MCF 10A (cell line): ENCODE measurements at places on chromosomes 3 and 15. TPM values are rescaled to one million over a fixed set of nuclear protein-coding genes. Genes with fewer than 3 reads are reported as not detected.

DNA sequence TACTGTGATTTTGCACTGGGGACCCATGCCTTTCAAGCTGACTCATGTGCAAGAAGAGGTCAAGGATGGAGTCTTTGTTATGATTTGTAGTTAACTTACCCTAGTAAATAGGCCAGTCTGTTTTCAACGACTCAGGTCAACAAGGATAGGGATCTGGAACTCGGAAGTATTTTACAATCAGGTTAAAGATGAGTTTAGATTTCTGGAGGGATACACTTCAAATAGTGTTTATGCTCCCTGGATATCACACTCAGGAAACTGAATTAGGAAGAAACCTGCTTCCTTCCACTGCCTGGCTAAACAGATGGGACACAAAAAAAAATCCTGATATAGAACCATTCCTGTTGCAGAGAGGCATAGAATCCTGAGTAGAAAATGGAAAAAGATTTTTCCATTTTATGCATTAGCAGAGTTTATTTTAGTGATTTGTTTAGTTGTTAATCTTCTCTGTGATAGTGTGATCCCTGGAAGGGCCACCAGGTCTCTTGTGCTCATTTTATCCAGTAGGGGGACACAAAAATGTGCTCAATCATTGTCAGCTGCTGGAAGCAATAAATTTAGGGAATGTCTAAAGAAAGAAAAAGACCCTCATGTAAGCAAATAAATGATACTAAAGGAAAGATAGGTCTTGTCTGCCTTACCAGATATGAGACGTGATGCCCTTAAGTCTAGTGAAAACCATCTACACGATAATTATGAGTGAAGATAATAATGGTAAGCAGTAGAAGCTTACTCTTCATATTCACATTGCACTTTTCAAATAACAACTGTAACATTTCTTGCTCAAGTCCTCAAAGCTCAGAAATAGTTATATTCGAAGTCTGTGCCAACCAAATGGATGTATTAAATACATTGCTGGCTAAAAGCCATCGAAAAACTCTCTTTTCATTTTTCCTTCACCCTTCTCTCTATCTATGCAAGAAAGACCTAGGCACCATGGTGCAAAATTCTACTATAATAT is 452.1 kb upstream of the KCNMB2 start:
- DNase-seq: peak; percentile 31

DNA sequence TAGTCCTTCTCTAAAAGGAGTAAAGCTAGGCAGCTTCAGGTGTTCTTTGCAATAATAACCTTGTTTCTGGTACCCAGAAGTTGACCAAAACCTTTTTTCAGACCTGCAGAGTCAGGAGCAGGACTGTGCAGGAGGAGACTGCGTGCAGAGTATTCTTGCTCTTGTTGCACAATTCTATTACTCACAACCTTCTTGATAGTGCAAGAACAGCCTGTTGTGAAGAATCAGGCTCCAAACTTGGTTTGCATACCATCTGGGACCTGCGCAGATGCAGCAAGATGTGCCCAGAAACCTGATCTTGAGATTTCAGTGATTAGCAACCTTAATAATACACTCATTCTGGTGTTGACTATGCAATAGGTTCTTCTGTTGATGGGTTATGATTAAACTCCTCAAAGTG is 111.9 kb downstream of the ATG7 start:
- peak; percentile 43 for DNase-seq

GRCh38 chr15:69475769-69476358 is 23.2 kb downstream of the RPLP1 start:
- DNase-seq: peak; percentile 72

DNA sequence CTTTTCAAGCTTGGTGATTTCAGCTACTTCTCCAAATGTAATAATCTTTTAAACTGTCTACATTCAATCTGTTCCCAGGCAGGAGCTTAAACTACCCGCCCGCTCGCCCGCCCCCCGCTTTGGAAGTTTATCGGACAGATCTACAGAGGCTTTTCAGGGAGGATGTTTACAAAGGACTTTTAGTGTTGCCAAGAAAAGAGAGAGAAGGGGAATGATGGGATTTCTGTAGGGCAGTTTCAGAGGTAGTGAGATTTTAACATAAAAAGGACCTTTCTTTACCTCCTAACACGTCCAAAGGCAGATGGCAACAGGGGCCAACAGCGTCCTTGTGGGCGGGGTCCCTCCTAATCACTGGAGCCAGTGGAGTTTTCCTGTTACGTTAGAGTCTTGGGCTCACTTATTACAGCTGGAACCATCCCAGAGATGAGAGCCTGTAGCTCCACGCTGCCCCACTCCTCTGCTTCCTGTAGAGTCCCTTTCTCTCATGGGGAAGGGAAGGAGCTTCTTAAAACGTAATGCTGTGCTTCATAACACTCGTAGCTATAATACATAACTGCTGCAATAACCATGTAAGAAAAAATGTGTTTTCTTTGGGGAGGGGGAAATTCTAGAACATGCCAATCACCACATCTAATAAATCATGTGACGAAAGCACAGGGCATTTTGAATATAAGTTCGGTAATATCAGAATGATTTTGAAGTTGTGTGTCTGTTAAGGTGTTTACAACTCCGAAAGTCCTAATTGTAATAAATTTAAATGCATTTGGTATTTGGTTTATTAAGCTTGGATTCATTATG is 30.9 kb downstream of the HES1 start:
- no peak for DNase-seq

- DNase-seq: no peak
Measured at GRCh38 chr3:41369838-41370237, 170.5 kb downstream of the CTNNB1 start.

DNA sequence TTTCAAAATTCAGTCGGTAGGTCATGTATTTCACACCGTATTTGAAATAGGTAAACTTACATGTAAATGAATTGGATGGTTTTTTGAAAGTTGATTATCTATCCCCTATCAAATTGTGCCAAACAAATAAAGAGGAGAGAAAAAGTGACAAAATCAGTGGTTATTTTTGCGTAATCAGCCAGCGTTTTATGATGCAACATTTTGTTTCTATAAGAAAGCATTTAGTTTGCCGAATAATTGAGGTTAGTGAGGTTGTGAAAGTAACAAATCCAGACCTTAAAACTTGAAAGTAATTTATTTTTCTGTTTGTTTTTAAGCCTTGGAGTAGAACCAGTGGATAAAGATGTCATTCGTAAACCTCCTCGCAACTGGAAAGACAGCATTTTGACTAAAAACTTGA is 29.3 kb downstream of the ASTE1 start:
- DNase-seq: peak; percentile 57

Gene FGD5
- not detected in 2 replicates for total RNA-seq

DNA sequence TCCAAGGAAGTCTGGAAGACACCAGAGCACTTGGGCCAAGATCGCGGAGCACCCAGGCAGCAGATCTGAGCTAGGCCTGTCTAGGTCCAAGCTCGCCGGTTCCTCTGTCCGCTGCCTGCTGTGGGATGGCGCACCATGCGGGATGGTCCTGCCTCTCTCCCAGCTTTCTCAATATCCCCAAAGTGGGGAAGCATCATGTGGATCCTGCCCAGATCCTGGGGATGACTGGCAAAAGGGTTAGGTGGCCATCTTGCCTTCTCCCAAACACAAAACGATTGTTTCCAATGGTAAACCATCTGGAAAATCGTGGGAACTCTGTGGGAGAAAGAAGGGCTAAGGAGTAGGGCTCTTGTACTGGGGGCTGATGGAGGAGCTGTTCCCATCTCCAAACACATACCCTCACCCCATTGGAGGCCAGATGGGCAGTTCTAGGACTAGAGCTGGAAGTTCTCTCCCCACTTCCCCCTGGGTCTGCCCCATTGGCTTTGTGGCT is 8.9 kb downstream of the PRKCD start:
- DNase-seq: no peak

- no peak for DNase-seq
Measured at GRCh38 chr3:152323834-152324233, 55.1 kb downstream of the MBNL1 start.

DNA sequence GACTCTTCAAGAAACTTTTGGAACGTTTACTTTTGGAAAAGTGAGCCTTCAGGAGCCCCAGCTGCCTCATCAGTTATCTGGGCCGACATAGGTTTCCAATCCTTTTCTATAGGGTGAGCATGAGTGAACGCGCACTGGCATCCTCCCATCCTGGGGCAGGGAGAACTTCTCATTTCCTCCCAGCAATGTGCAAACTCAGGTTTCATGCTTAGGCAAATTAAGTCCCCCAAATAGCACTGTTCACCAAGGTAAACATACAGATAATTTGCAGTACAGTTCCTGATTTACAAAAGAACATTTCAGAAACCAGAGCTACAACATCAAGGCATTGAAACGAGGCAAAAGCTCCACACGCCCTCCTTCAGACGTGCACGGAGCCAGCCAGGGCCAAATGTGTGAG is 333.5 kb upstream of the NR2E3 start:
- DNase-seq: no peak
